ENCODE measurements at places on chromosomes 5 and 9.

- DNase-seq, result no peak
Measured at GRCh38 chr9:18906656-18907395, 126.2 kb downstream of the SAXO1 start.

- no peak for DNase-seq
Measured at GRCh38 chr5:33282696-33283095, 158.1 kb upstream of the TARS1 start.

GRCh38 chr9:79674052-79674777 lies 102.5 kb downstream of the TLE4 start:
- no peak for DNase-seq

DNA sequence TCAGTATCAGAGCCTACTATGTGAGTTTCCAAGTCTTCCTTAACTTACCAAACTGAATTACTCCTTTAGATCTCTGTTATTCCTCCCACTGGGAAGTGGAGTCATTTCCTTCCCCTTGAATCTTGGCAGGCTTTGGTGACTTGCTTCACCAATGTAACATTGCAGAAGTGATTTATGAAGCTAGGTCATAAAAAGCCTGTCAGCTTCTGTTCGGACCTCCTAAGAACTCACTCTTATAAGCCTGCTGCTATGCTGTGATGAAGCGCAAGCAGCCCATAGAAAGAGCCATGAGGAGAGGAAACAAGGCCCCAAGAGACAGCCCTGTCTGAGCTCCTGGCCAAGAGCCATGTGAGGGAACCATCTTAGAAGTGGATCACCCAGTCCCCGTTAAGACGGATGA lies 14.2 kb upstream of the FOXB2 start:
- DNase-seq, result no peak

- no peak for DNase-seq
Measured at GRCh38 chr5:35031276-35031675, 16.5 kb downstream of the AGXT2 start.

DNA sequence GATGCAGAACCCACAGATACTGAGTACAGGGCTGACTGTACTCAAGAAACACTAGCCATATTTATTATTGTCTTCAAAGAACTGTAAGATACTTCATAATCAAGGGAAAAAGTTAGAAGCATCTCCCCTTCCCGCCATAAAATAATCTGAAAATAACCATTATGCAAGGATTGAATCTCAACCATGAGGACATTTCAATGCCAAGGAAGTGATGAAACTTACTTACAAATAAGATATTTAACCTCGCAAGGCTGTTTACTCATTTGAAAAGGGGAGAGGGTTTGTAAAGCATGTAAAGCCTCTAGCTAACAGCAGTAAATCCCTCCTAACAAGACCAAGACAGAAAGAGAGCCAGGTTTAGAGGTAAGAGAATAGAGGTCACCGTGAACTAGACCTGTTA lies 6.3 kb downstream of the MYO10 start:
- no peak for DNase-seq

DNA sequence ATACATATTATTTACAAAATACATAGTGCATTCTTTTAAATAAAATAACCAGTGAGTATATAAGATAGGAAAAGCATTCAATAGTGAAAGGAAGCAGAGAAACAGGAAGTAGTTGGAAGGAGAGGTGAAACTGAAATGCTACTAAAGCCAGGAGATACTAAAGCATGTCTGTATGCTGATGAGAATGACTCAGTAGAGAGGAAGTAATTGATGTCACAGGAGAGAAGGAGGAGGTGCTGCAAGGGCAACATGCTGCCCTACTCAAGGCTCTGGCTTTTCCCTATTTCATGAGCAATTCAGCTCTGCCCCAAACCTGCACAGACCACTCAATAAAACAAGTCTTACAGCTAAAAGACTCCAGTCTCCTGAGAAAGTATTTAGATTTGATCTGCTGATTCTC lies 108.5 kb upstream of the TXNDC8 start:
- no peak for DNase-seq

GRCh38 chr9:32596096-32596865 lies 23.3 kb upstream of the NDUFB6 start:
- DNase-seq, result no peak

DNA sequence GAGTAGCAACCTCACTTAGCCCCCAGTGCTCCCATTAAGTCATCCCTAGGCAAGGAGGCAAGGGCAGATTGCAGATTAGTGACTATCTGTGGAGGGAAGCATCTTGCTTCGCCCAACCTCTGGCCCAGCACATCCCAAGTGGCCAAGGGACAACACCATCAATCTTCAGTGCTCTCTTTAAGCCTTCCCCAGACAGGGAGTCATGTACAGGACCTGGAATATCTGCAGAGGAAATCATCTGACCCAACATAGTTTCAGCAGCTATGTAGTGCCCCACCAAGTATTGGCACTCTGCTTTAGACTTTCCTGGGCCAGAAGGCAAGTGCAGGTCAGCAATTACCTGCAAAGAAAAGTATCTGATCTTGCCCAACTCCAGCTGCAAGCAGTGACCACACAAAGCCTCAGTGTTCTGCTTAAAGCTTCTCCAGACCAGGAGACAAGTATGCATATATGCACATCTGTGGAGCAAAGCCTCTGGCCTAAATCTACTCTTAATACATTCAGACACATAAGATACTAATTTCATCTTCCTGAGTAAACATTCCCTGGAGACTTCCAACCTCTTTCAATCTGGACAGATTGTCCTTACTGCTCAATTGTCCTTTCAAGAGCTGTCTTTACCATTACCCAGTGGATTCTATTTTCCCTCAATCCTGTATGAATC lies 224.8 kb upstream of the VLDLR start:
- DNase-seq, result no peak

DNA sequence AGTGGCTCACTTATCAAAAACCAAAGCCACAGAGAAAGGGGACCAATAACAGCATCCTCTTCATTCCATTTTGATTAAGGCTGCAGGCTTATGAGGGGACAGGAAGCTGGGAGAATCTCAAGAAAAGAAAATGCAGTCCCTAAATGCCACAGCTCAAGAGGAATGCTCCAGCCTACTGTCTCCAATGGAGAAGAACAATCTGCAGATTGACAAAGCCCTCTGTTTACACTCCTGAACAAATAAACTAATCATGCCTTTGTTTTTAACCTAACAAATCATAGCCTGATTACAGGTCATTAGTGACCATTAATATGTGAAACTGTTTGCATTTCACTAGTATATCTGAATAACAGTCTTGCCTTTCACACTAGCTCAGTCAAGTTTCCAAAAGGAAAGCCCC lies 26.5 kb downstream of the PPP2R2B start:
- no peak for DNase-seq
